A375 (cell line): ENCODE measurements at places on chromosomes 4 and X. TPM values are rescaled to one million over a fixed set of nuclear protein-coding genes. Genes with fewer than 3 reads are reported as not detected.

VEGFD gene
- not detected in 2 replicates for total RNA-seq

MAGEB2 gene
- 0.15 and 0.29 TPM in 2 replicates for total RNA-seq

NLRP2B gene
- not detected in 2 replicates for total RNA-seq

SMARCA5 gene
- 24.7 and 33.3 TPM in 2 replicates for total RNA-seq

CNGA1 gene
- total RNA-seq = 1.1 TPM in 1 of 2 replicates, not detected in the other
